Right hindlimb (tissue), 1 donor: ENCODE measurements at places on chromosomes 3 and 15.

DNA sequence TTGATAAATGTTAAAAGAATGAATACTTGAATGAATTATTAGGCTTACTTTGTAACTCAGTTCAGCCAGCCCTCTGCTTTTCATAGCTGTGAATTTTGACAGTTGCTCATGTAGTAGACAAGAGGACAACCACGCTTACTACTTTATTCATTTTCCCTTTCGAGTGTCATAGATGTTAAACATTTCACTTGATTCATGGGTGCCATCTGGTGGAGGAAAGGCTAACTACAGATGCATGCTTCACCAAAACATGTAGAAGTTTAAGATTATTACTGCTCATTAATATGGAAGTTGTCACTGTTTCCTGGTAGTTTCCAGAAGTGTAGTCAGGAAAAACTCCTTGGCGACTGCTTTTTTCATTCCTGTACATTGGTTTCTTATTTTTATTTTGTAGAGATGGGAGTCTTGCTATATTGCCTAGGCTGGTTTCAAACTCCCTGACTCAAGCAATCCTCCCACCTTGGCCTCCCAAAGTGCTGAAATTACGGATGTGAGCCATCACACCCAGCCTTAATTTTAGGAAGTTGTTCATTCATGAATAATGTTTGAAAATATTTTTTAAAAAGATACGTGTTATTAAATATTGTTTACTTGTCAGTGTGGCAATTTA lies 163.2 kb downstream of the B3GALNT1 start:
- DNase-seq, result peak; percentile 67

DNA sequence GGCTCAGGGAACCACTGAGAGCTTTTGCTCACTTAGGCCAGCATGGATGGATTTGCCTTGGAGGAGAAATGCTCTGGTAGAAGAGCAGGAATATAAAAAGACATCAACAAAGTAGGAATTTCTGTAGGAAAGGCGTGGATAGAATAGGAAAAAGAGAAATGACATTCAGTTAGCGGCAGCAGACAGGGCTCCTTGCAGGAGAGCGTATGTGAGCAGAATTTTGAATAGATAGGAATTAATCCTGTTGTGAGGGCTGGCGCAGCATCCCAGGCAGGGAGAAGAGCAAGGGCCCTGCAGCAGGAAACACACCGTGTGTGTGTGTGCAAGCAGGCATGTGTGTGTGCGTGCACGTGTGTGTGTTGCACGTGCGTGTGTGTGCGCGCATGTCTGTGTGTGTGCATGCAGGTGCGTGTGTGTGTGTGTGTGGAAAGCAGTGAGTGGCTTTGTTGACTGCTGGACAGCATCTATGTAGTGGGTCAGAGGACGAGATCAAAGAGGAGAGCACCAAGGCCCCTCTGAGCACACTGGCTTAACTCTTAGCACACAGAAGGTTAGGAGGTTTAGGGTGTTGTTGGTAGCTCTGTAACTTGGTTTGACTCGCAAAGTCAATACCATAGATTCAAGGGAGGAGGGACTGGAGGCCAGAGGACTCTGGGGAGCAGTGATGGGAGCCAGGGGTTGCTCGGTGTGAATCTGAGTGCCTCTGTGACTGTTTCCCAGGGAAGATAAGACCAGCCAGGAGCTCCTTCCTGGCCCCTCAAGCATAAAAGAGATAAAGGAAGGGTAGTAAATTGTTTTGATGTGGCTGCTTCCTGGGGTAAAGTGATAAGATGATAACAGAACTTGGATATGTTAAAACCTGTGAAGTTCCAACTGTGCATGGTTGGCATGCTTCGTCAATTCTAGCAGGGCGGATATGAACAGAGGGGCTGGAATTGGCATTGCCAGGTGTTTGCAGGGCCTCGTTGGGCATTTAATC lies 639.5 kb downstream of the NR2F2 start:
- DNase-seq, result no peak

DNA sequence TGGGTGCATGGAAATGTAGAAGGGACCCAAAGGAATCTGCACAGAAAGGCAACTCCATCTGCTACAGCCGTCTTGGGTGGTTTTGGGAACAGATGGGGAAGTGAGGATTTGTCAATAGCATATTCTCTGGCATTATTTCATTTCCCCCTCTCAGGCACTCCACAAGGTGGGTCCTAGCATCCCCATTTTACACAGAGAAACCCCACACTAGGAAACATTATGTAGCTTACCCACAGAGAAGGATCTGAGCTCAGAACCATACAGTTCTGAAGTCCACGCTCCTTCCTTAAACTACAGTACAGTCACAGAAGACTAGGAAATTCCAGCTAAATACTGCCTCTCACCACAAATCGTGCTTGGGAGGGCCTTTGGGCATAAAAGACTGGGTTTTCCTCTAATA lies 61.2 kb upstream of the CTNNB1 start:
- no peak for DNase-seq

DNA sequence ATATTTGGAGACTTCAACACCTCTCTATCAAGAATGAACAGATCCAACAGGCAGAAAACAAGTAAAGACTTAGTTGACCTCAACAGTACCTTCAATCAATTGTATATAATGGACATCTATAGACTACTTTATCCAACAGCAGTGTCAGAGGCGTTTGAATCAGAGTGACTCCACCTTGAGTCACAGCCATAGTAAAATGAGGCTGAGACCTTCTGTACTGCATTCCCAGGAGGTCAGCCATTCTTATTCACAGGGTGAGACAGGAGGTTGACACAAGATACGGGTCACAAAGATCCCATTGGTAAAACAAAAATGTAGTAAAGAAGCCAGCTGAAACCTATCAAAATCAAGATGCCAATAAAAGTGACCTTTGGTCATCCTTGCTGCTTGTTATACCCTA lies 299.8 kb downstream of the CNTN3 start:
- no peak for DNase-seq

GRCh38 chr3:74021449-74021848 lies 396.7 kb upstream of the PDZRN3 start:
- DNase-seq, result no peak

DNA sequence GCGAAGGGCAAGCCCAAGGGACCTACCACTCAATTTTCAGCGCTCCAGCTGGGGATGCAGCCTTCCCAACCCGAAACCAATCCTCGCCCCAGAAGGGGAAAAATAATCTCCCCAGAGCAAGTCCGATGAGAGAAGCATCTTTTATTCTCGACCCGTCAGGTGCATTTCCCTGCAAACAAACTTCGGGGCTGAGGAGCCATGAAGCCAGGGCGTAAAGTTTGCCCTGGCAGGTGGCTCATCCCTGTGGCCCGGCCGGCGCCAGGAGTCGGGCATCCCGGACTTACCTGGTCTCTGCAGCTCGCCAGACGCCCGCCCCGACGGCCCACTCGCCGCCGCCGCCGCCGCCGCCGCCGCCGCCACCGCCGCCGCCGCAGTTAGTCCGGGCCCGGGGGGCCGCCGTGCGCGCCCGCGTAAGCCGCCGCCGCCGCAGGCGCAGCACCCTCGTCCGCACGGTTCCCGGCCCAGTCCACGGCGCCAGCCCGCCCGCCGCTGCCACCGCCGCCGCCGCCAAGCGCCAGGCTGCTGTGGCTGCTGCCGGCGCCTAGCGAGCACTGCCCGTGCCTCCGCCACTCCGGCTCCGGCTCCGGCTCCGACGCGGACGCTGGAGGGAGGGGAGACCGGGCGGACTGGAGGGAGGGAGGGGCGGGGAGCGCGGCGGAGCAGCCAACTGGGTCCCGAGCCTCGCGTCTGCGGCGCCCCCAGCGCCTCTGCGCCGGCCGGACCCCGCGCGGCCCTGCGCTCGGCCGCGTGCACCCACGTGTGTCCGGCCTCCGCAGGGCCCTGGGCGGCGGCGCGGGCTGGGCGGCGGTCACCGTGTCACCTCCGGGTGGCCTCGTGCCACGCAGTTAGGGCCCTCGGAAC lies at the start of gene CNTN3:
Gene CNTN3 (minus strand): TSS at position 553 of the 861 bp plus-strand sequence. CDS start 93,547 bp downstream, outside the sequence.
- peak; percentile 80 for DNase-seq

GRCh38 chr3:123105201-123106189 lies 38.7 kb downstream of the PDIA5 start:
- DNase-seq, result no peak

DNA sequence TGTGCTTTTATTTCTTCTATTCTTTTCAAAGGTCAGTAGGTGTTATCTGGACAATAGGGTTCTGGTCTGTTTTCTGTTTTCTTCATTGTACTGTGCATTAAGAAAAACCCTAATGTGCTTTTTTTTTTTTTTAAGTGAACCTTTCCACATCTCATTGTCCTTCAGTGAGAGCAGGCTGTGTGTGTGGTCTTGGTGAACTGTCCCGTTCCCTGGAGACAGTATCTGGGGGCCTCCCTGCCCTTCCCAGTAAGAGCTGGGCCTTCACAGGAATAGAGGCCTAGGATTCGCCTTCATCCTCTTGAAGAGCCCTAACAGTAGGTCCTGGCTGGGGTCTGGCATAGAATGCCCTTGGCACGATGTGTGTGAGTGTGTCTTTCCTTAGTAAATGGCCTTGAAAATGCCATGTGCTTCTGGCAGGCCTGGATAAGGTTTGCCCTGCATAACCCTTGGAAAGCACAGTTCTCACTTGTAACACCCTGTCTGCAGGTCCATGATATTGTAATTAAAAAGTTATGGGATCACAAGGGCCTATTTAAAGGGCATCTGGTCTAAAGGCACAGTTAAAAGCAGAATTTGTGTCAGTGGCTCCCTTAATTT lies 81.2 kb downstream of the IGF1R start:
- no peak for DNase-seq

GRCh38 chr3:143700431-143700975 lies 147.8 kb downstream of the SLC9A9 start:
- DNase-seq, result no peak

GRCh38 chr15:73617913-73618312 lies 15.3 kb downstream of the NPTN start:
- DNase-seq, result no peak

DNA sequence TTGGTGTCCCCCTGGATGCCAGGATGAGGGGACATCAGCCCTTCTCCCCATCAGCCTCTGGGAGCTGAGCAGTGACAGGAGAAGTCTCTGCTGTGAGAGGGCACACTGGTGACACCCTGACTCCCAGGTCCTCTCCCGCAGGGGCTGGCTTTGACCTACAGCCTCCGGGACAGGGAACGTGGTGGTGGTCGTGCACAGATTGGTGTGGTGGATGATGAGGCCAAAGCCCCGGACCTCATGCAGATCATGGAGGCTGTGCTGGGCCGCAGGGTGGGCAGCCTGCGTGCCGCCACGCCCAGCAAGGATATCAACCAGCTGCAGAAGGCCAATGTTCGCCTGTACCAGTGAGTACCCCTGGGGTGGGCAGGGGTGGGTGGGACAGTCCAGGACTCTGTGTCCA lies 6.8 kb downstream of the VILL start:
- DNase-seq, result peak; percentile 27

- DNase-seq, result no peak
Measured at GRCh38 chr15:101242999-101243336, 8.9 kb downstream of the CHSY1 start.

- DNase-seq, result no peak
Measured at GRCh38 chr15:94290730-94291129, 59.4 kb downstream of the MCTP2 start.

DNA sequence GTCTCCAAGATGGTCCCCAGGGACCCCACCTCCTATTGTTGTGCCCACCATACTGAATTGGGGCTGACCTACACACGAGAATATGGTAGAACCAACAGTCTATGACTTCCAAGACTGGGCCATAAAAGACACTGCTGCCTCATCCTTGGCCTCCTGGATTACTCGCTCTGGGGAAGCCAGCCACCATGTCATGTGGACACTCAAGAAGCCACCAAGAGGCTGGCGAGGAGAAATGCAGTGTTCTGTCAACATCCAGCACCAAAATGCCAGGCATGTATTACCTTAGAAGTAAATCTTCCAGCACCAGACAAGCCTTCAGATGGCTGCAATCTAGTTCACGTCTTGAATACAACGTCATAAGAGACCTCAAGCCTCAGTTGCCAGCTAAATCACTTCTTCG lies 17.1 kb upstream of the TPM1 start:
- DNase-seq, result no peak
